Activated effector memory CD4-positive, alpha-beta T cell treated with anti-CD3 and anti-CD28 coated beads, Interleukin-2, amount 50 U/mL, for 16 hours (primary cell): ENCODE measurements at places on chromosomes 5 and 9.

DNA sequence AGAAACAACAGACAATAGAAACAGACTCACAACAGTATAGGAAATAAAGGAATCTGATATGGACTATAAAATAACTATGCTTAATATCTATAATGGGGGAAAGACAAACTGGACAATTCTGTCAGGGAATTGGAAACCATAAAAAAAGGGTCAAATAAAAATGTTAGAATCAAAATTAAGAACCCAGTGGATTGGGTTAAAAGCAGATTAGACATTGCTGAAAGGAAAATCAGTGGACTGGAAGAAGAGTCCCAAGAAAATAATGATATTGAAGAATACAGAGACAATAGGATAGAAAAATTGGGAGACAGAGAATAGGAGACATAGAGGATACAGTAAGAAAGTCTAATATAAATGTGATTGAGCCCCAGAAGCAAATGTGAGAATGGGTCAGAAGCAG, 199.2 kb downstream of the PBX3 start:
- no peak for DNase-seq

GRCh38 chr5:59317774-59318205, 575.7 kb downstream of the PDE4D start:
- DNase-seq = no peak

- no peak for DNase-seq
Observed at GRCh38 chr5:543351-543750, 19.1 kb upstream of the SLC9A3 start.

GRCh38 chr5:95086927-95087815, 197.7 kb downstream of the MCTP1 start:
- no peak for DNase-seq

- no peak for DNase-seq
Observed at GRCh38 chr5:27682600-27682999, 644.2 kb upstream of the CDH9 start.

DNA sequence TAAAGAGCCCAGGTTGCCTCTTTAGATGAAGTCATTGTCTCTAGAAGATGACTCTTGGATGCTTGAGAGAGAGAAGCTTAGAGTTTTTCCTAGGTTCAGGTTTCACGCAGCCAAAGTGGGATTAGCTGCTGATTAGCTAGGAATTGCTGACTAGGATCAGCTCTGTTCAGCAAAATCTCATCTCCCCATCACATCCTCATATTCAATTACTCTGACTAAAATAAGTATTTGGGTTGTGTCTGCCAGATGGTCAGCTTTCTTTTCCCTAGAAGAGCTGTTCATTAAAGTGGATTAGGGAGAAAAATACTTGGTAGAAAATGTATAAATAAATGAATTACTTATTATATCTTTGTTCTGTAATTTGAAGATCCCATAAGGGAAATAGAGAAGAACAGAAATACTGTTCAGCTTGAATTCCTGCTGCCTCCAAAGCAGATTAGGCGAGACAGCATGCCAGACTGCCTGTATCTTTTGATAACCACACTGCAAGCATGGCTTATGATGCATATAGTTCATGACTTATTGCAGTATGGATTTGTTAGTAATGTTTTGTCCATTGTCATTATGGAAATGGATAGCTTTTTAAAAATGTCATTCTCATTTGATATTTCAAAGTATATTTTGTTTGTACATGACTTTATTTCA, 184.8 kb upstream of the CD180 start:
- no peak for DNase-seq

GRCh38 chr5:76958991-76959767, 6.3 kb downstream of the CRHBP start:
- DNase-seq = no peak

GRCh38 chr5:1345876-1346626, 1.2 kb upstream of the CLPTM1L start:
- DNase-seq = no peak

- no peak for DNase-seq
Observed at GRCh38 chr5:126139773-126140172, 283.4 kb upstream of the GRAMD2B start.

- DNase-seq = no peak
Observed at GRCh38 chr5:1262381-1262780, 32.5 kb downstream of the TERT start.

- no peak for DNase-seq
Observed at GRCh38 chr9:124686918-124687317, 84.2 kb downstream of the NR6A1 start.
